ENCODE measurements at places on chromosomes 16 and 17.

DNA sequence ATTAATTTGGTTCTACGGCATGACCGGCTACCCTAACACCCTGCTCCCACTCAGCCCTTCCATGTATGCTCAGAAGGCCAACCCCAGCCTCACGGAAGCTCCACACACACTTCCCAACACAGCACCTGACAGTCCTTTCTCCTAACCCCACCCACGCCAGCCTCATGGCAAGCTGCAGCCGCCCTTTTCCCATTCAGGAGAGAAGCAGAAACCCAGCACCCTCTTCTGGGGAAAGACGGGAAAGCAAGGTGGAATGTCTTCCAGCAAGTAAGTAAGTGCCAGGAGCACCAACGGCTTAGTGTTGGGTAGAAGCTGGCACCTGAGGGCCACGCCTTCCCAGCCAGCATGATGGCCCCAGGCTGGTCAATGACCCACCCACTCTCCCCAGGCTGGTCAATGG lies 32.1 kb downstream of the ABR start:
- no peak for DNase-seq

DNA sequence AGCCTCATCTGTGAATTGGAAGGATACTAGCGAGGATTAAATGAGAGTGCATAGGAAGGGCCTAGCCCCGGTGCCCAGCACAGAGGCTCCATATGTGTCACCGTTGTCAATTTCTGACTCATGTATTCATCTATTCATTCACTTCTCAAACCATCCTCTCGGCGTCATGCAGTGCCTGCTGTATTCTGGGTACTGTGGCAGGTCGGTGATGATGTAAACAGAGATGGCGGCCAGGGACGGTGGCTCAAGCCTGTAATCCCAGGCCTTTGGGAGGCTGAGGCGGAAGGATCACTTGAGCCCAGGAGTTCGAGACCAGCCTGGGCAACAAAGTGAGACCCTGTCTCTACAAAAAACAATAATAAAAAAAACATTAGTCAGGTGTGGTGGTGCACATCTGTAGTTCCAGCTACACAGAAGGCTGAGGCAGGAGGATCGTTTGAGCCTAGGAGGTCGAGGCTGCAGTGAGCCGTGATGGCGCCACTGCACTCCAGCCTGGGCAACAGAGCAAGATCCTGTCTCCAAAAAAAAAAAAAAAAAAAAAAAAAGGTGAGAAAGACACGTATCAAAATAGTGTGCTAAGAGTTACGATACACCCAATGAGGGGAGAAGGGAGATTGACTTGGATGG lies 4.3 kb upstream of the PPP1R1B start:
- no peak for DNase-seq

DNA sequence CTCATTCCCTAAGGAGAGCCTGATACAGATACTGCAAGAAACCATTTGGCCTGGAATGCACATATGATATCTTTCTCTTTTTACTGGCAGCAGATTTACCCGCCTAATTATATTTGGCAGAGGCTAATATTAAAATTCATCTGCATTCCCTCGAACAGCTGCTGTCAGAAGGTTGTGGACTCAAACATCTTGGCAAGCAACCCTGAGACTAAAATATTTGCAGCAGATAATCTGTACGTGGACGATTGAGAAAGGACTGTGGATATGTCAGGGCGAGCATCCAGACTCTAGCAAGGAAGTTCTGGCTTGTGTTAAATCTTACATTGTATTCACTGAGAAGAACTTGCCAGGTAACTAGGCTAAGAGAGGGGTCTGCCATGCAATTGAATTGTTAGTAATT lies 65.2 kb downstream of the SNX20 start:
- DNase-seq = no peak

DNA sequence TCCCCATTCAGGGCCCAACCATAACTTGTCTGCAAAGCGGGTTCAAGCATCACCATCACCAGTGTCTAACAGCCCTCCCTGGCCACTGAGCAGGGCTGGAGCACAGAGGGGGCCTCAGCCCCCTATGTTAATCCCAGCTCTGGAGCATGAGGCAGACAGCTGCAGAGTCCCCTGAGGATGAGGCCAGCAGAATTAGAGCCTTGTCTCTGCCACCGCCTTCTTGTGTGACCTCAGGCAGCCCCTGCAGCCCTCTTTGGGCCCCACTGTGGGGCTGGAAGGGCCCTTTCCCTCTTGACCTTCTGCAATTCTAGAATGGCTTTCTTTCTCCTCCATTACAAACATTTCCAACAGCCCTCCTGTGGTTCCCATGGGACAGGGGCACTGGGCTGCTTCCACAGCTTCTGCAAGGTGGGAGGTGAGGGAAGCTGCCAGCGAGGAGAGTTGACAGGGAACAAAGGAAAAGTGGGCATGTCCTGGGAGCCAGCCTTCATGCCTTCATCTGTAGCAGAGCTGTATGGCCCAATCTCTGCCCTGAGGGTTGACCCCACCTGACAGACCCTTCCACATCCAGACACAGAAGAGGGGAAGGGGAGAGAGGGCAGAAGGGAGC lies 65.7 kb downstream of the TMEM132E start:
- no peak for DNase-seq

GRCh38 chr16:27724482-27725235 lies 174.7 kb downstream of the KATNIP start:
- DNase-seq = no peak

DNA sequence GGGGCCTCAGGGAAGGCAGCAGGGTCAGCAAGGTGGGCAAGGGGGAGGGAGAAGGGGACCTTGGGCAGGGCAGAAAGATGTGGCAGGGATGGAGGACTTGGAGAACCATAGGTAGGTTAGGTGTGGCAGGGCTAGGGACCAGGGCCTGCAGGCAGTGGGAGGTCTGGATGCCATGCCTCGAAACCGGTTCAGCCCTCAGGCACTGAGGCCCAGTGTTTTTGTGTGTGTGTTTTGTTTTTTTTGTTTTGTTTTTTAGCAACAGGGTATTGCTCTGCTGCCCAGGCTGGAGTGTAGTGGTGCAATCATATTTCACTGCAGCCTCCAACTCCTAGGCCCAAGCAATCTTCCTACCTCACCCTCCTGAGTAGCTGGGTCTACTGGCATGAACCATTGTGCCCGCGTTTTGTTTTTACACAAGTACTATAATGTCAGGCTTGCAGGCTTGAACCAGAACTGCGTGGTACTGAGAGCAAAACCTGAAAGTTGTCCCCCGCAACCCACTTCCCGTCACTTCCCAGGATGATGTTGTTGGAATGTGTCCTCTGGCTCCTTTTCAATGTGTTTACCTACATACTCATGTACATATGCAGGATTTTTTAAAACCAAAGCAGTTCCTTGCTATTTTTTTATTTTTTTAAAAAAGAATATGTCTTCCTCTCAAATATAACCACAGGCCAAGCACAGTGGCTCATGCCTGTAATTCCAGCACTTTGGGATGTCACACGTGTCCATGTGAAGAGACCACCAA lies 12.4 kb downstream of the ODAD4 start:
- no peak for DNase-seq

DNA sequence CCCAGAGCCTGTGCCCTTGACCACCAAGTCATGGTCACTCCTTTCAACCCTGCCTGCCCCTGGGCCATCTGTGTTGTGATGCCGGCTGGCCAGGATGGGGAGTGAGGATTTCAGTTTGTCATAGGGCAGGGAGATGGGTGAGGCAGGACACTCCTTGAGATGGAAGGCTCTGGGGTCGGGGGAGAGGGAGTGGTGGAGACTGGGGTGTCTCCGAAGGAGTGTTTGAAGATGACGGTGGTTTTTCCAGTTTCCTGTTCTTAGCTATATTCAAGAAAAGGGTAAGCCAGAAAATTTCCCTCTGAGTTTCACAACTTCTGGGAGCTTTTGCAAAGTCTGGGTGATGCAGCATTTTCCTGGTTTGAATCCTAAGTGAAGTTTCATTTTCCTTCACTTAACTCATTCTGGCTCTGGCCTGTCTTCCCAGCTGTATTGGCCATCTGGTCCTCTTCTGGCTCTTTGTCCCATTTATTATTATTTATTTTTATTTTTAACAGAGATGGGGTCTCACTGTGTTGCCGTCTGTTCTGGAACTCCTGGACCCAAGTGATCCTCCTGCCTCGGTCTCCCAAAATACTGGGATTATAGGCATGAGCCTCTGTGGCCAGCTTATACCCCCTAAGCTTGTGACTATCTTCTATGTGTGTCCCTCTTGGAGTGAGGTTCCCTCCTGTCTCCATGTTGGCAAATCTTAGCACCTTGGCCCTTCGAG lies 27.7 kb downstream of the ABCC1 start:
- no peak for DNase-seq

DNA sequence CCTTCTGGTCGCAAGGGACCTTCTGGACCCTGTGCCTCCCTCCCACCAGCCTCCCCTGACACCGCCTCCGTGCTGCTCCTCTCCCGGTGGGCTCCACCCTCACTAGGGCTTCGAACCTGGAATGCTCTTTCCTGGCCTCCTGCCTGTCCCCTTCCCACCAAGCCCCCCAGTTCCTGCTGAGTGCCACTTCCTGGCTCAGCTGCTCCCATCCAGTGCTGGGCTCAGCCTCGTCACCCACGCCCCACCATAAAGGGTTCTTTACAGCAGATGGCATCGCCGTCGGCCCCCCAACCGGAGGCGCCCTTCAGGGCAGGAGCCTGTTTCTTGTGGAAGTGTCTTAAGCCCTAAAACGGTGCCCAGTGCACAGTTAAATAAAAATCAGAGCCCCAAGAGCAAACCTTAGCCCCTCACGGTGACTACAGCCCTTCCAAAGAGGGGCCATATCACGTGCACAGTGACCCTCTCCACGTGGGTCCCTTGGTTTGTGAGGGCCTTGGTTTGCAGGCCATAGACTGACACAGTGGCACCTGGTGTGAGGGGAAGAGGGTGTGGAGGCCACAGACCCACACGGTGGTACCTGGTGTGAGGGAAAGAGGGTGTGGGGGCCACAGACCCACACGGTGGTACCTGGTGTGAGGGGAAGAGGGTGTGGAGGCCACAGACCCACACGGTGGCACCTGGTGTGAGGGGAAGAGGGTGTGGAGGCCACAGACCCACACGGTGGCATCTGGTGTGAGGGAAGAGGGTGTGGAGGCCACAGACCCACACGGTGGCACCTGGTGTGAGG lies 111.4 kb downstream of the METRNL start:
- DNase-seq = no peak

DNA sequence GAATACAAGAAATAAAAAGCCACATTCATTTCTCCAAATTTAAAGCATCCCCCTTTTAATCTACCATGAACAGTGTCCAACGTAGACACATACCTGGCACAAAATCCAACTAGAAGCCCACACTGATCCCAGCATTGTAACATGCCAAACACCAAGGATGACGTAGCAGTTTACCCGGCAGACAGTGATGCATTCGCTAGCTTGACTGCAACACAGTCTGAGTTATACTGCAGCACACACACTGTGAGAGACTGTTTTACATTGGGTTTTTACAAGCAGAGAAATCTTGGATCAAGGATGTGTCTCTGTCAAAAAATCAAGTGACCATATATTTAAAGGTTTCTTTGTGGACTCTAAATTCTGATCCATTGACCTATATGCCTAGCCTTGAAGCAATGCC lies 74.5 kb upstream of the C17orf78 start:
- no peak for DNase-seq

DNA sequence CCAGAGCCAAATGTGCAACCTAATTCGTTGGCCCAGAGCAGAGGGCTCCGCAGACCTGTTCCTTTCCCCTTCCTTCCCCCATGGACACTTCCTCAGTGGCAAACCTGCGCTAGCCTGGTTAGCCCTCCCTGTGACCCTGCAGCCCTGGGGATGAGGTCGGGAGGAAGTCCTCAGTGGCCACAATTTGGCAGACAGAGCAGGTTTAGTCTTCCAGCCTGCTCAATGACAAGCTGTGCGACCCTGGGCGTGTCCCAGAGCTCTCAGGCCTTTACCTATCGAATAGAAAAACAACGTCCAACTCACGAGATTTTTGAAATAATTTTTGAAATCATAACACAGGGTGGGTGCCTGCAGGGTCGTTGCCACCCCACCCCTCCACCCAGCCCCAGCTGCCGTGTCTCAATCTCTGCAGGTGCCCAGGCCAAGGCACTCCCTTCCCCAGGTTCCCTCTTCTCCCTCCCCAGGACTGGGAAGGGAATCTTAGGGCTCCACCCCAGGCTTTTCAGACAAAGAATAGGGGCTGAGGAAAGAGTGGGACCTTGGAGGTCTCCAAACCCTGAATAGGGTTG lies 1.4 kb downstream of the HBM start:
- DNase-seq = no peak

- DNase-seq = no peak
Measured at GRCh38 chr17:45170280-45170930, 8.7 kb downstream of the HEXIM2 start.

GRCh38 chr16:84461029-84461412 lies 43.4 kb downstream of the MEAK7 start:
- DNase-seq = no peak

GRCh38 chr17:2068519-2069051 lies 13.7 kb downstream of the HIC1 start:
- DNase-seq = no peak

GRCh38 chr16:89171216-89172170 lies at the start of gene CDH15:
Gene CDH15, plus strand, starts transcription at chr16:89171748. Its CDS starts 84 bp downstream, at chr16:89171832.
- DNase-seq = peak; percentile 96

DNA sequence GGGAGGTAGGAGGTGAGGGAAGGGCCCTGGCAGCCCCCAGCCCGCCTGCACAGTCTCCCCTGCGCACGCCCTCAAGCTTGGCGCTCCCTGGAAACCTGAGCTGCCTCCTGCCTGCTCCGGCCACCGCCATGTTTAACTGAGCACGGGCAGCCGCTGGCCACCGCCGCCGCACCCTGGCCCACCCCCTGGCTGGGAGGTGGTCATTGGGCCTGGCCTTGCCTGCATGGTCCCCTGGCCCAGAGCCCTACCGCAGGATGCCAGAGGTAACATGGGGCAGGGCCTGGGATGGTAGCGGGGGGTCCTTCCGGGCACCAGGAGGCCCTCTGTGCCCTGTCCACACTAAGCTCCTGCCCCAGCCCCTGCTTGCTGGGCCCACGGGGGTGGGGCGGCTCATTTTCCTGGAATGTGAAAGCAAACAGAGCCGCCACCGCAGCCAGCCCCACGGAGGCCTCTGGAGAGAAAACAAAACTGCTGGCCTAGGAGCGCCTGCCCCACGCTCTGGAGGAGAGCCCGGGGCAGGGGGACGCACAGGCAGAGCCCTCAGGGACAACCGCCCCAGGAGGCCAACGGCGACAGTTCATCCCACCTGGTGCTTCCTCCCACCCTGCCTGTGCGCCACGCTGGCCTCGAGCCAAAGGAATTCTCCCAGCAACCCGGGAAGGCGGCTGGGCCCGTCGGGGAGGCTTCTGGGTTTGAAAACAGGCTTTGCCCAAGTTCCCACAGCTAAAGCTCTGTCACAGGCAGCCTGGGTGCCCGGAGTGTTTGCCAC lies 8.9 kb downstream of the NHERF2 start:
- DNase-seq = no peak

- no peak for DNase-seq
Measured at GRCh38 chr17:5885336-5885735, 184.8 kb upstream of the WSCD1 start.

GRCh38 chr17:73292031-73292531 lies 19.7 kb downstream of the CDC42EP4 start:
- DNase-seq = no peak

DNA sequence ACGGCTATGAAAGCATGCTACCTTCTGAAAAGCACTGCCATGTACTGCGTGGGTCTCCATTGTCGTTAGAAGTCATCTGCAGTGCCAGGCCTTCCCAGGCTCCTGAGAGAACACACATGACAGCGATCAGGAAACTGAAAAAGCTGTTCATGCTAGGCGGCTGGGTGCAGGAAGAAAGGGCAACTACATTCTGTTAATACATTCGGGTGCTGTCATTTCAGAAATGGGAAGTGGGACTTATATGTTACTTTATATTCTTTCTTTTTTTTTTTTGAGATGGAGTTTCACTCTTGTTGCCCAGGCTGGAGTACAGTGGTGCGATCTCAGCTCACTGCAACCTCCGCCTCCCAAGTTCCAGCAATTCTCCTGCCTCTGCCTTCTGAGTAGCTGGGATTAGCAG lies 19.9 kb downstream of the CFAP20 start:
- no peak for DNase-seq
